GM18507 (cell line): ENCODE measurements at places on chromosomes 13 and 19.

DNA sequence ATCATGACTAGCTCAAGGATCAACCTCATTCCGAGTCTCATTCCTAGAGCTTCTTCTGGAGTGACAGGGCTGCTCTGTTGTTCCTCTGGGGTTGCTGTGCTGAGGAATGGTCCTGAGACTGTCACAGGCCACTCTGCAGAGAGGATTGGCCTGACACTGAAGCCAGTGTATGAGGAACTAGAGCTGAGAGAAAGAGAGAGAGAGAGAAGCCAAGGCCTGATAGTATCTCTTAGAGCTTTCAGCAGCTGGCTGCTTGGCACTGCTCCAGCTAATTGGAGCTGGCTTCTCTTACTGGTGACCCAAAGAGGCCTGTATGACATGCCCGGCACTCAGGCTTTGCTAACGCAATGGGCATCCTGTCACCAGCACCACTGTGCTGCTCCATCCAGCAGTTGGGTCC is 73.4 kb upstream of the FLT1 start:
- DNase-seq = no peak

DNA sequence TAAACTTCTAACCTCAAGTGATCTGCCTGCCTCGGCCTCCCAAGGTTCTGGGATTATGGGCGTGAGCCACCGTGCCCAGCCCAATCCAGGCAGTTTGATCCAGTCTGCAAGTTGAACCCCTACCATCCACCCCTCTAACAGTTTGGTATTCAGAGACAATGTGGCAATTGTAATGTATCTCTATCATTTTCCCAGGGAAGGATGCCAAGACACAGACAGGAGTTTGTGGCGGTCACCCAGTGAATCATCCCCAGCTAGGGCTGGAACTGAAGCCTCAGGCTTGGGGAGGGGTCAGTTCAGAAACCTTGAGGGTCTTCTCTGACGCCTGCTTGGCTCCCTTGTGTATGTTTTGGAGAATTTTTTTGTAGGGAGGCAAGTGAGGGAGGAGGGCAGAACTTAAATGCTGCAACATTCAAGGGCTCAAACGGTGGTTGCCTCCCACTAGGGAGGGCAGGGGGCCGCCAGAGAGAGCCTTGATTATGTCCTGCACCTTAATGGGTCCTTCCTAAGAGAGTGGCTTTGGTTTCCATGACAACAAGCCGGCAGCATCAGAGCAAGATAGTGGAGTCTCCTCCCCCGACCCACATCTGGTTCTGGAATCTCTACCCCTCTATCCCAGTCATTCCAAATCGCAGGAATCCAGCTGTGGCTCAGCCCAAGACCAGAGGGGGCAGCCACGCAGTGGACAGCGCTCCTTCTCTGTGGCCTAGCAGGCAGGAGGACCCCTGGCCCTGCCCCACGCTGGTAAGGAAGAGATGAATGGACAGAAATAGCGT is 14.9 kb upstream of the FEM1A start:
- DNase-seq = no peak

DNA sequence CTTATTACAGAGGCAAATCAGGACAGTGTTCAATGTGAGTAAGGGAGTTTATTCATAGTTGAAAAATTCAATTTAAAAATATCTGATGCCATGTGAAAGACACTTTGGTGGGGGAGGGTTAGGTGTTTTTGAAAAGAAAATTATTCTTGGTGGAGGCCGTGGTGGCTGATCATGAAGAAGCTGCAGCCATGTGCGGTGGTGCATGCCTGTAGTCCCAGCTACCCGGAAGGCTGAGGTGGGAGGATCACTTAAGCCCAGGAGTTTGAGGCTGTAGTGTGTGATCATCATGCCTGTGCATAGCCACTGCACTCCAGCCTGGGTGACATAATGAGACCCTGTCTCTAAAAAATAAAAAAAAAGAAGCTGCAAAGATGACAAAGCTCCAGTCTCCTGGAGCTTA is 28.6 kb downstream of the WDFY2 start:
- no peak for DNase-seq

DNA sequence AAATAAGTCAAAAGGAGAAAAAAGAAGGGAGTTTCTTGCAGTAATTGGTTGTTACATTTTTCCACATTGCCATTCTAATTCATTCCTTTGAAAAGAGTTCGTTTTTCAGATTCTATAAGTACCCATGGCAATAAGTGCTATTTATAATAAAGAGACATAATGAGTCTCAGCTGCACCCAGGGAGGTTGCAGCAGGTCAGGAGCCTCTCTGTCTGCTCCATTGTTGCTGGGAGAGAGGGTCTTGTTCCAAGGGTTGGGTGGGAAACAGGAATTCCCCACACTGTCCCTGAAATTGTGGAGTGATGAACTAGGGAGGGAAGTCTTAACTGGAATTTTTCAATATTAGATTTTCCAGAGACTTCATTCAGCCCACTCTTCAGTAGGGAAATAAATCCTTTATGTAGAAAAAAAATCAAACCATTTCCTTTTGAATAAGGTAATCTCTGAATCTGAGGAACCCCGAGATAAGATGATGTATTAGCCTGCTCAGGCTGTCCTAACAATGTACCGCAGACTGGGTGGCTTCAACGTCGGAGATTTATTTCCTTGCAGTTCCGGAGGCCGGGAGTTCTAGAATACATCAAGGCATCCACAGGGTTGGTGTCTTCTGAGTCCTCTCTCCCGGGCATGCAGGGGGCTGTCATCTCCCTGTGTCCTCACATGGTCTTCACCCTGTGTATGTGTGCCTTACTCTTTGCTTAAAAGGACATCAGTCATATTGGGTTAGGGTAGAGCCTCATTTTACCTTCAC is 342.7 kb upstream of the TMTC4 start:
- DNase-seq = no peak

DNA sequence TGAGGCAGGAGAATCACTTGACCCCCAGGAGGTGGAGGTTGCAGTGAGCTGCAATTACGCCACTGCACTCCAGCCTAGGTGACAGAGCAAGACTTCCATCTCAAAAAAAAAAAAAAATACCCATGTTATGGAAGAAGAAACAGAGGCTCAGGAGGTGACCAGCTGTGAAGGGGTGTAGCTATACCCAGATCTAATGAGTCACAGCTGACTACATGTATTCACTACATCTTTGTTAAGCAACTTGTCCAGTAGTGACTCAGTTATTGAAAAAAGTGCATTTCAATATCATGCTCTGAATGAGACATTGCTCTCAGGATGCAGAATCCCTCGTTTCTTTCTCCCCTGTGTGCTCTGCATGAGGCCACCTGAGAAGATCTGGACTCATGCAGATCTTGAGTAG is 16.1 kb upstream of the SPART start:
- DNase-seq = no peak

- no peak for DNase-seq
These were observed 29.5 kb downstream of the ENOX1 start for GRCh38 chr13:43757266-43757665.

- DNase-seq = no peak
These were observed 275.2 kb upstream of the GPC6 start for GRCh38 chr13:92951273-92951890.

DNA sequence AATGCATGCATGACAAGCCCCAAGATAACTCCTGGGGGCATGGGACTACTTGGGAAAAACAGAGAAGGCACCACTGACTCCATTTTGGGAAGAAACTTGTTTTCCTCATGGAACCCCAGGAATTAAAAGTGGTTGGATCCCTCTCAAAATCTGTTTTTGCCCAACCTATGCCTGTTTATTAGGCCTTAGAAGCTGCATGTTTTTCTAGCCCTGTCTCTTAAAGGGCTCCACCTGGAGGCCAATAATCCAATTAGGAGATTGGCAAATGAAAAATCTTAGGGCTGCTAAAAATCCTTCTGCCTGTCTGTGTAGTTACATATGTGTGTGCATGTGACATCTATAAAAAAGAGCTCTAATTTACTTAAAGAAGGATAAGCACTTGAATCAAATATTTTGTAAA is 26.9 kb downstream of the MED4 start:
- no peak for DNase-seq

- DNase-seq = no peak
These were observed 26.8 kb upstream of the MTIF3 start for GRCh38 chr13:27476943-27477703.

- no peak for DNase-seq
These were observed 14.4 kb upstream of the AKAP8 start for GRCh38 chr19:15393963-15394362.

DNA sequence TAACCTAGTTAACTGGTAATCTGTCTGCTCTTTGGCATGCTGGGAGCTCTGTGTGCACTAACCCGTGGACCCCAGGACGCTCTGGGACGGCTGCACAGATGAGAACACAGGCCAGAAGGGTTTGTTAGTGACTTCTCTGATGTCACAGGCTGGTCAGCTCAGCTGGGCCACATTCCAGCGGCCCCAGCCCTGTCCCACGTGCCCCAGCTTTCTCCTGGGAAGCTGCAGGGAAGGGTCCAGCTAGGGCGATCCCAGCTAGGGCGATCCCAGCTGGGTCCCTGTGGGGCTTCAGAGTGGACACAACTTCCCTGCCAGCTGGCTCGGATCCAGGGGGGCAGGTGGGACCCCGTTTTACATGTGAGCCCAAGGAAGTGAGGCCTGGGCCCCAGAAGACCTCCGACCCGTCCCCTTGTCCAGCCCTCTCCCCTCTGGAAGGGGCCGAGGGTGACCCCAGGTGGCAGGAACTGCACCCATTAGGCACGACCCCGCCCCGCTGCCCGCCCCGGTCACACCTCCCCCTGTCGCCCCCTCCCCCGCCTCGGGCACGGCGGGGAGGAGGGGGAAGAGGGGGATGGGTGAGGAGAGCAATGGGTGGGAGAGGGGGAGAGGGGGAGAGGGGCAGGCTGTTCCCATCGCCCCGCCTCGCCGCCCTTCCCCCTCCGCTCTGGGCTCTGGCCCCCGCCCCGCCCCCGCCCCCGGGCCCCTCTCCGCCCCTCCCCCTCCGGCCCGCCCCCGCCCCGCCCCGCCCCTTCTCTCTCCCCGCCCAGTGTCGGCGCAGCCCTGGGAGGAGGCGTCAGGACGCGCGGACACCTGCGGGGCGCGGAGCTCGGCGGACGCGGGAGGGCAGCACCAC is 75.2 kb upstream of the MCF2L start:
- DNase-seq = peak; percentile 67

DNA sequence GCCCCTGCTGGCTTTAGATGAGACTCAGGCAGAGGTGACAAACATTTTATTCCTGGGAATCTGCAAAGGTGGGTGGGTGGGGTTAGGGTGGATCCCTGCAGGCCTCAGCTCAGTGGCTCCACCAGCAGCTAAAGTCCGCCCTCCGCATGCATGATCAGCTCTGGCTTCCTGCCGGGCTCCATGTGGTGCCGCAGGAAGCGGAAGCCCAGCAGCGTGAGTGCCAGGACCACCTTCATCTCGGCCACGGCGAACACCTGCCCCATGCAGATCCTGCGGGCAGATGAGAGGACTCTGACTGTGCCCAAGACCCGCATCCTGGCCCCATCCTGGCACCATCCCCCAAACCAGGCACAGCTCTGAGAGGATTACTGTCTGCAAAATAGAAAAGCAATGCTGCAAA is 26.3 kb downstream of the CYP4F2 start:
- peak; percentile 7 for DNase-seq

DNA sequence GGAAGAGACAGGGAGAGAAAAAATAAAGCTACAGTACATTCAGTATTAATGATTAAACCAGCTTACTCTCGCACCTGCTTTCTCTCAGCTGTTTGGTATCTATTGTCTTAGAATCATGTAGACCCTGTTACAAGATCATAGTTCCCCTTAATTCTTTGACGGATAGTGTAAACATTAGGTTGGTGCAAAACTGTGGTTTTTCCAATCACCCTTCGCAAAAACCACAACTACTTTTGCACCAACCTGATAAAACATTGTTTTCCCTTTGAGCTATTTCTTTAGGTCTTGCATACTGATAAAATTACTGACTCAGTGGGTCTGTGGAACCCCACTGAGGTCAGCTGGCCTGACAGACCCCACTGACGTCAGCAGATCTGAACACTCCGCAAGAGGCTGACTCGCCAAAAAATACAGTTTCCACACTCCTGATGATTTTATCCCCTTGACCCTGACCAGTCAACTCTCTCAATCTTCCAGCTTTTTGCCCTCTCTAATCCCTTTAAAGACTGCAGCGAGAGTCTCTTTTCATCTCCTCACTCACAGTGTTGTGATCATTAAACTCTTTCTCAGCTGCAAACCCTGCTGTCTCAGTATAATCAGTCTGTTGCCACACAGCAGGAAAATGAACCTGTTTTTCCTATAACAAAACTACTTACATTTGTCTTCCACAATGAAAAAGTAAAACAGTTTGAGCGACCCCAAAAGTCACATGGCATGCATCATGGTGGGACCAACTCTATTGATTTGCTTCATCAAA is 123.9 kb downstream of the SLITRK6 start:
- no peak for DNase-seq

GRCh38 chr19:3671680-3672574 is 28.3 kb downstream of the PIP5K1C start:
- no peak for DNase-seq

DNA sequence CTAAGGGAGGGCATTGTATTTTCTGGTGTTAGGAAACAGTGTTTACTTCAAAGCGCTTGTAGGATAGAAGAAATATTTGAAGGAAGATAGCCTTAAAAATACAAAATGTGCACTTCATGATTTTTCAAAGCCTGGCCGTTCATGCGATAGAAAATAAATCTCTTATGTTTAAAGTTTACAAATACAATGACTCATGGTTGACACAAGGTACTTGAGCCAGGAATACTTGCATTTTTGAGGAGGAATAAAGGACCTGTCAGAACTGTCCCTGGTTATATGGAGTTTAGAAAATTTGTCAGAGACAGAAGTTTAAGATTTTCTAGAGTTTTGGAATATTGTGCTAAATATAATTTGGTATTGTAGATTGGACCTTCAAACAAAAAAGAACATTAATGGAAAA is 1223.2 kb upstream of the SLC10A2 start:
- DNase-seq = no peak

GRCh38 chr19:18289471-18290301 is 8.3 kb upstream of the JUND start:
- no peak for DNase-seq

DNA sequence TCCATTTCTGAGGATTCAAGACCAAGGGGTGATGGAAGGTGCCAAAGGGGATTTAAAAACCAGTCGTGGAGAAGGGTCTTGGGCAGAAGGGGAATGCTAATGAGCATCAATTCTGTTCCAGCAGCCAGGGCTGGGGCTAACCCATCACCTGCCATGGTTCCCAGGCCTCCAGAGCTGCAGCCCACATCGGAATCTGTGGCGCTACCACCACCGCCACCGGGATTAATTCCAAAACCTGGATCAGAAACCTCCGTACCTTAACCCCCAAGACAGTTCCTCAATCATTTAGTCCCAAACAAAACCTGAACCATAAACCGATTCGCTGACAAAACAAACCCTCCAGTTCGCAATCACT is 583 bp downstream of the ZNF615 start:
- DNase-seq = no peak

DNA sequence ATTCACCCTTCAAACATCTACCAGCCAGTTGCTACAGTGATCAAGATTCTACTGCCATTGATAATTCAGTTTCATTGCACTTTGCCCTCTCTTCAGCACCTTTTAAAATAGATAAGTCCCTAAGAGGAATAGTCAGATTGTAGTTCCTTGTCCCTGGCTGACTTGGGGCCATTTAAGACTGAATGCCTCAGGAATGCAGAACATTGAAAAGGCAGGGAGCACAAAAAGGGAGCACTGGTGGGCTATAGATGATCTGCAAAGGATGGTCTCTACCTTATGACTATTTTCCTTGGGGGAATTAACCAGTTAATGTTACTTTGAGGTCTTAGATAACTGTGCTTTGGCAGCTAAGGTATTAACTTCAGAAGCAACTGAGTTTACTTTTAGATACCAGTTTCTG is 46.9 kb downstream of the GPALPP1 start:
- DNase-seq = no peak
